Astrocyte of the spinal cord (primary cell): ENCODE measurements at places on chromosomes 7 and 10.

DNA sequence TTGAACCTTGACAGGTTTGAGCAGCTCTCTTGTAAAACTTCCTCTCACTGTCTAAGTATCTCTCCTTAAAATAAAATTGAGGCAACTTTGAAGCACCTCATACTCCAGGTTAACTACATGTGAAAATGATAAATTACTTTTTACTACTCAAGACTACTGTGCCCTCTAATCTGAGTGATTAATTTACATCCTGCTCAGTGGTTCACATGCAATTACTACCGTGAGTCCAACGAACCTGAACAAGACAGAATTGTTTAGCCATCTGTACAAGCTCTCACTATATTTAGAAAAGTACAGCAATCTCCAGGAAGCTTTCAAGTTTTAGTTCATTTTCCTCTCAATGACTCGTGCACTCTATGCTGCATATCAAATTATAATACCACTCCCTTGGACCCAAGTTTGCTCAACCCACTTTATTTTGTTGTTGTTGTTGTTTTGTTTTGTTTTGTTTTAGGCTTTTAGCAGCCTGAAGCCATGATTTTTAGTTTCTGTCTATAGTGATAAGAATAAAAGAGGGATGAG, 21.2 kb downstream of the PDE1C start:
- DNase-seq, result no peak

- no peak for DNase-seq
These were observed 10.1 kb downstream of the ANKRD22 start for GRCh38 chr10:88841316-88842111.

DNA sequence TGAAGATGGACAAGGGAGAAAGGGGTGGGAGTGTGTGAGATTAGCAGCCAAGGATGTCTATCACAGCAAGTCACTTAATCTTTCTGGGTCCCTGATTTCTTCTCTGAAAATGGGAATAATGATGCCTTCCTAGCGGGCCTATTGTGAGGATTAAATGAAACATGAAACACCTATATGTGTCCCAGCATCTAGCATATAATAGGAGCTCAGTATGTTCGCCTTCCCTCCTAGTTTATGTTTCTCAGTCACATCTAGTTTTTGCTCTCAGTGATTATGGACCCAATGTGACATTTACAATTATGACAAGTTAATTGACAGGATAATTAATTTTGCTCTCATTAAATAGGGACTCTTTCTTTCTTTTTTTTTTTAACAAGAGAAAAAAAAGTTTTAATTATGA, 252.9 kb downstream of the SNX13 start:
- no peak for DNase-seq

DNA sequence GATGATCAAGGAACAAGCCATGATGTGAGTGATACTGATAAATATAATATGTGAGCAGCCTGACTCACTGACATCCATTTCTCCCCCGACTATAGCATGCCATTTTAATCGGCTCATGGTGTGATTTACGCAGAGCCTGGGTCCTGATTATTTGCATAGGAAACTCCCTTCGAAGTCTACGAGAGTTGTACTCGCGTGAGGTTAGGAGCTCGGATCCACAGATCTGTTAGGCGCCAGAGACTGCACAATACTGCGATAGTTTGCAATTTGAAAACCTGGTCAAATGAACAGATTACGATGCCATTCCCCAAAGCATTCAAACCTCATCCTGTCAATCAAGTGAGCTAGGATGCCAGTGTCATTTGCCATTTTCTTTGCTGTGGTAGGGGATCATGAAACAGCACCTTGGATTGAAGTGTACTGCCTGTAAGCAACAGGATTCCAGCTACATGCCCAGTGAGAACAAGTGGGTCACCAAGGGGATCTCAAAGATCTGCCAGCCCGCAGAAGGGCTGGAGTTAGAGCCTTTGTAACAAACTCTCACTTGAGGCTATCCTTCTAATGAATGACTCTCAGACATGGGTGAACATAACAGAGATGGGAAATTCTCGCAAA, 158.3 kb downstream of the FRMD4A start:
- DNase-seq, result no peak

DNA sequence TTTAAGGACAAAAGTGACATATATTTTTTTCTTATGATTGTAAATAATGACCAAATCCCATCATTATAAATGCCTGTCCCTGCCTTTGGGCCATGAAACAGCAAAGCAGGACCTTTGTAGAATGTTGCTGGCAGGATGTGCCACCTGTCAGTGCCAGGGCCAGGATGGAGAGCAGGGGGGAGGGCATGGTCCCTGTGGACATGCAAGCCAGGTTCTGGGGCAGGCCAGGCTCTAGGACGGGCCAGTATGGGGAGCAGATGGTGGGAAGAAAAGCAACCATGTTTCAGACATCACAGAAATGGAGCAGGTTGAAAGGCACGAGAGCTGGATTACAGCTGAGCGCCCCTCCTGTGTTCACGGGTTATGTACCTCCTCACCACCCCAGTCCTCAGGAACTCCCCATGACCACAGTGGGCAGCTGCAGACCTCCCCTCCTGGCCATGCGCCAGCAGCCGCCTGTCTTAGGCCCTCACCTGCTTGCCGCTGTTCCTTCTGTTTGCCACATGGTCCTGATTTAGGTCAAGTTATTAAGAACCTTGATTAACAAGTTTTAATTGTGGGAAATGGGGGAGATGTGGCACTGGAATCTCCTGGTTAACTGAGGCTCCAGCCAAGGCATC, 210.4 kb downstream of the PAXIP1 start:
- DNase-seq, result no peak

DNA sequence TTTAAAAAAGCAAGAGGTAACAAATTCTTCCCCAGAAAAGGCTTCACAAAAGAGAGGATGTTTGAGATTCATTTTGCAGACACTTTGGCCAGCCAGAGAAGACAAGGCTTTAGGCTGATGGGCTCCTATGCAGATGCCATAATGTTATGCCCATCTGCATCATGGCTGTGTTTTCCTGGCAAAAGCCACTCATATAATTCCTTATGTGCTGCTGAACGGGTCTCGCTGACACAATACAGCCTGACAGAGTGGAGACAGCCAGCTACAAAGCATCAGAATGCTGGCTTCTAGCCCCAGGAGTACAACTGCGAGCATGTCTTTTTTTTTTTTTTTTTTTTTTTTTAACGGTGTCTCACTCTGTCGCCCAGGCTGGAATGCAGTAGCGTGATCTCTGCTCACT, 1157.4 kb upstream of the AUTS2 start:
- no peak for DNase-seq

DNA sequence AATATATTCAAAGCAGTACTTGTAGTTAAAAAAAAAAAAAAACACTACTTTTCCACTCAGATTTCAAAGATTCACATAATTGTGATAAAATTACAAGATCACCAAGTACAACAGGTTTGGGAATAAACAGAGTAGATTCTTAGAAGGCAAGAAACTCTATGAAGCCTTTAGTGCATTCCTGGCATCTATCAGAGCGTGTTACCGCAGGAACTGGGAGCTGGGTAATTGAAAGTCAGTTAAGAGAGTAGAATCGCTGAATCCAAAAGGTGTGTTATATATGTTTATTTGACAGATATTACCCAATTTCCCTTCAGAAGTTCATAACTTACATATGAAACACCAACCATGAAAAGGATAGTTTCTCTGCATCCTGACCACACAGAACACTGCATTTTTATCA, 159.2 kb upstream of the PLXNA4 start:
- DNase-seq, result no peak

DNA sequence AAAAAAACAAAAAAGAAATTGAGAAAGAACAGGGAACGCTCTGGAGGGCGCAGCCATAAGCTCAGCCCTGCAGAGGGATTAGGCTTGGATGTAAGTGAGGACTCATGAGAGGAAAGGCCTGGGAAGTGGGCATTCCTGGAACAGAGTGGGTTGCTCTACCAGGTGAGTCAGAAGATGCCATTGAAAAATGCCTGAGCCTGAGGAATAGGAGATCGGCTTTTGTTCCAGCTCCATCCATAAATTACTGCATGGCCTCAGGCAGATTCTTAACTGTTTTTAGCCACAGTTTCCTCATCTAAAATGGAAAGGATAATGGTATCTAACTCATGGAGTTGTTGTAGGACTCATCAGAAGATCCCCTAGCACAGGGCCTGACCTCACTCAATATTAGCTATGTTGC, 1.1 kb upstream of the RGR start:
- no peak for DNase-seq

- DNase-seq, result no peak
These were observed 33.6 kb downstream of the POT1 start for GRCh38 chr7:124896001-124896400.

GRCh38 chr7:142323706-142324105, 65.8 kb upstream of the PRSS58 start:
- DNase-seq, result no peak

- DNase-seq, result peak; percentile 91
These were observed 258.2 kb downstream of the SDK1 start for GRCh38 chr7:3559278-3559677.

GRCh38 chr7:13197501-13197900, 510.1 kb downstream of the ARL4A start:
- DNase-seq, result peak; percentile 32

GRCh38 chr7:70573071-70573661, 558.8 kb upstream of the GALNT17 start:
- DNase-seq, result no peak

DNA sequence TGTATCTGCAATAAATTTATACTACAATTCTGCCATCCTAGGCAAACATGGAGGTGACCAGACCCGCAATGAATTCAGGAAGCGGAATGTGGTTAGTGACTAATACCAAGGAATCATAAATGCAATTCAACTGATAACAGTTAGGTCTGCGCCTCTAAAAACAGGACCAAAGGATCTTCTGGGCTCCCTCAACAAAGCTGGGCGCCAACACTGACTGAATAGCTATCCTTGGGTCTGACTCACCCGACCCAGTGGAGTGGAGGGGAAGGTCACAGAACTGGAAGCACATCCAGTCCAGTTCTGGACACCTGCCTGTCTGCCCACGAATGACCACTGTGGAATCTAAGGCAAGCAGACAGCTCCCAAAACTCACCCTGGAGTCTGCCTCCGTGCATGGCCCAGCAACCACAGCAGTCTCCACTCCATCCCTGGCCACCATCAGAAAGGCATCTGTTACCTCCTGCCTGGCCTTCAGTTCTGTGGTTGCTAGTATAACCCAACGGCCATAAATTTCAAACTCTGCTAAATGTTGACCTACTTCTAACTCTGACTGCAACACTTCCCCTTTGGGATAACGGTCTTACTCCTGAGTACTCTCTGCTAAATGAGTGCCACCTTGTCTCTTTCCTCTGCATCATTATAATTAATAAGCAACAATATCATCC, 43.0 kb upstream of the DLX6 start:
- peak; percentile 70 for DNase-seq

- no peak for DNase-seq
These were observed 271.4 kb downstream of the GALNT17 start for GRCh38 chr7:71403202-71403946.

DNA sequence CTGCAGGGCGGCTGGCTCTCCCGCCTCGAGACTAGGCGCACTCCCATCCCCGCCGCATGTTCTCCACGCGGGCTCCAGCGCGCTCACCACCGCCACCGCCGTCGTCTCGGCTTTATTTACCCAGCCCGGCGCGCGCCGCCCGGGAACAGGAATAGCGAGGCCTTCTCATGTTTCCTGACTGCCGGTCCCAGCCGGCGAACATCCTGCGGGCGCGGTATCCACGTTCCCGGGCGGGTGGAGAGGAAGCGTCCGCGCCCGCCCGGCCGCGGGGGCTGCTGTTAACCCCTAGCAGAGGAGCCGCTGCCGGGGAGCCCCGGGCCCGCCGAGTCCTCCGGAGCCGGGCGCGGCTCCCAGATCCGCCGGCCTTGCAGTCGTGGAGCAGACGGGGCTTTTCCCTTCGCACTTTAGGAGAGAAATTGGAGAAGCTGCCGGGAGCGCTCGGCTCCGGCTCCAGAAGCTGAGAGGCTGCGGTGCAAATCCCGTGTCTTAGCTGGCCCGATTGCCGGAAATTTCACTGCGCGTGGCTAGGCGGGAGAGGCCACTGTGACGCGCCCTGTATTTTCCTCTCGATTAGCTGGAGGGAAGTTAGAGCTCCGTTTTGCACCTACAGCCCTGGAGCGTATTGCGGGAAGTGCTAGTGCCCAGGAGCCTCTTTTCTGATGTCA, at the start of gene MKX:
Gene MKX, minus strand, starts transcription at position 88 of the 665 bp plus-strand sequence. CDS start 2,404 bp downstream, outside the sequence.
- DNase-seq, result peak; percentile 50

- DNase-seq, result peak; percentile 45
These were observed 454.4 kb downstream of the AUTS2 start for GRCh38 chr7:70052691-70053090.

- DNase-seq, result no peak
These were observed 40.8 kb upstream of the HECW1 start for GRCh38 chr7:43071604-43072003.

DNA sequence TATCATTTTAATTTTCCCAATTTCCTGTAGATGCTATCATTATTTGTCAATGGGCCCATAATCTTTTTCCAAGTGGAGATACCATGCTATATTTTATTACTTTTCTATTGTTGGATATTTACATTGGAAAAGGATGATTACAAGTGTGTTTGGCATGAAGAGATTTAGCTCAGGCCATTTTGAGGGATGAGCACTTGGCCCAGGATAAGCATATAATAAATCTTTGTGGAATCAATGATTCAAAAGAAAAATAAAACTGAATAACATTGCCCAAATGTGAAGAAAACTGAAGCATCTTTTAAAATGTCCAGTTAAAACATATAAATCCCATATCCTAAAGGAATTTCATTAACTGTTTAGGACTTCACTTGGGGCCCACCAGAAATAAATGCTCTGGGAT, 260.9 kb upstream of the BMPER start:
- no peak for DNase-seq

DNA sequence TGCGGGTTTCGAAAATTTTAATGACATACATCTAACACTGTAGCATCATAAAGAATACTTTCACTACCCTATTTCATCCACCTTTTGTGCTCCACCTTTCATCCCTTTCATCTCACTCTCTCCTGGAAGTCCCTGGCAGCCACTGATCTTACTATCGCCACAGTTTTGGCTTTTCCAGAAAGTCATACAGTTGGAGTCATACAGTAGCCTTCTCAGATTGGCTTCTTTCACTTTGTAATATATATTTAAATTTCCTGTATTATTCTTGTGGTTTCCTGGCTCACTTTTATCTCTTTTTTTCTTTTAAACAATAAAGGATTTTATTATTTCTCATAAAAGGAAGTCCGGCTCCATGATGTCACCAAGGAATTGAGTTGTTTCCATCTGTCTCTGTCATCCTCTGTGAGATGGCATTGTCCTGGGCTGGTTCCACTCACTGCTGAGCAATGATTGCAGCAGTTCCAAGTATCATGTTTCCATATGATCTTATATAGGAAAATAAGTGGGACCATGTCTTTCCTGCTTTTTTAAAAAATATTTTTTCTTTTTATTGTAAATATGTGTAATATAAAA, 626.3 kb downstream of the POM121L12 start:
- no peak for DNase-seq
